ENCODE measurements at places on chromosomes 4 and X.

GRCh38 chr4:172947594-172947993, 221.0 kb upstream of the GALNT7 start:
- no peak for DNase-seq

DNA sequence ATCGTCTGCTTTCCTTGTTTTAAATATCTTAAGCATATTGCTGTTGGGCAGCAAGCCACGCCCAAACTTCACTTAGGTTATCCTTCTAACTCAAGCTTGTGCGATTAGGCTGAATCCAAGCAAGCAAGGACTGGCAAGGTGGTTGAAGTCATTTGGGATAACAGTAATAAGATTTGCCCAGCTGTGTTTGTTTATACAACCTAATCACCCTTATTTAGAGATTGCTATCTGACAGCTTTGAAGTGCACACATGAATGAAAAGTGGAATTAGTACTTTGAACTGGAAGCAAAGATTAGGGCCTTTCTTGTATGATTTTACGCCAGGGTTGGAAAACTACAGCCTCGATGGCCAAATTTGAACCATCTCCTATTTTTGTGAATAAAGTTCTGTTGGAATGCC, 182.1 kb downstream of the ASB9 start:
- no peak for DNase-seq

GRCh38 chrX:122501652-122502051, 682.4 kb upstream of the GRIA3 start:
- no peak for DNase-seq

GRCh38 chr4:103397541-103397940, 199.4 kb upstream of the CENPE start:
- no peak for DNase-seq

DNA sequence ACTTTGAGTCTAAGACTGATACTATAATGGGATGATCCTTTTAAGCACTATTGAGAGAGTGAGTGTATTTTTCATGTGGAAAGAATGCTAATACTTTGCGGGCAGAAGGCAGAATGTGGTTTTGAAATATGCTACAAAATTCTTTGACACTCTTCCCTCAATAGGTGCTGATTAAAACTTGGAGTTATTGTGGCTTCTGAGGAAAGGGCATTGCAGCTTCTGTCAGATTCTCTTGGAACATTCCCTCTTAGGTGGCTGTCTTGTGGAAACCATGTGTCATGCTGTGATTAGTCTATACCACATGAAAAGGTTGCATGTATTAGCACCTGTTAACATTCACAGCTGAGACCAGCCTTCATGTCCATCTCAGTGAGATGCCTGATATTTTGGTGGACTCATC, 547.0 kb downstream of the STIM2 start:
- DNase-seq: no peak

DNA sequence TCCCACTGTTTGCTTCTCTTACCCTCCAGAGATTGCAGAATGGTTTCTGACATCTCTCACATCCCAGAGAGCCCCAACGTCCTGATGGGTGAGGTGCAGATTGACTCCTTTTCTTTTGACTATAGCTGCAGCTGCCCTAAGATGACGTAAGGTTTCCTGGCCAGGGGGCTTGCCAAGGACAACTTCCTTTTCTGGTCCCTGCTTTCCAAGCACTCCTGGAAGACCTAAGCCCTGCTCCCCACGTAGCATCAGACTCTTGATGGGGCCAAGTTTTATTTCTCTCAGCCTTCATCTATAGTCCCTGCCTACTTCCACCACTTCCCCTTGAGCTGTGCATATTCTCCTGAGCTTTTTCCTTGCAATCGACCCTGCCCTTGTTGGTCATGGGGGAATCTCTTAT, 497.7 kb downstream of the IDS start:
- no peak for DNase-seq

DNA sequence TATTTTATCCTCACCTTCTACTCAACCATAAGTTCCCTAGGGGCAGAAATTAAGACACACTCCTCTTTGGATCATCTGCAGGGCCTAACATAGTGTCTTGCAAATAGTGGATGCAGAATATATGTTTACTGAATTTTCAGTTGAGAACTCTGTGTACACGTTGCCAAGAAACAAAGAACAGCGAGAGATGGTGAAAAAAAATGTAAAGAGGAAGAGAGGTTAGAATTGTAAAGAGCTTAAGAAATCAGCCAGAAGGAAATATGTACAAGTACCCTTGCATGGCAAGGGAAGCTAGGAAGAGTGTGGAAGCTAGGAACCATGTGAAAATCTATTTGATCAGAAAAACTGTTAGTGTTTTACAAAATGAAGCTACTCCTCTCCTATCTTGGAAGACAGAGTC, 431.0 kb downstream of the SMARCA1 start:
- no peak for DNase-seq

DNA sequence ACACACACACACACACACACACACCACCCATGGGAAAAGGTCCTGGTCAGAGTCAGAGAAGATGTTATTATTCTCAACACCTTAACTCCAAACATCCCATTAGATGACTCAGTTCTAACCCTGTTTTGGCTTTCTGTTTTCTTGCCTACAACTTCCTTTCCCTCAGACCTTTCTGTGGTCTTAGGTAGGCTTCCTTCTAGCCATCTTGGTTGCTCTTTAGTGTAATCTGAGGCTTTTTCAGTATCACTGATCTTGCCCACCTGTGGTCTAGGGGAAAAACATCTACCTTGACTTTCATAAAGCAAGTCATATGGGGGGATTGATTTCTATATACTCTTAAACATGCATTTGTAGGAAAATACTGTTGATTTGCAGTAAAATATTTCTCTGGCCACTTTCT, 56.9 kb downstream of the ATG4A start:
- no peak for DNase-seq

All from DND-41 (cell line).